ENCODE measurements at places on chromosomes 5 and 9. TPM values are rescaled to one million over a fixed set of nuclear protein-coding genes. Genes with fewer than 3 reads are reported as not detected.

Gene SCGB3A1
- 0.55 TPM for total RNA-seq

Gene LPCAT1
- 73.9 TPM for total RNA-seq

Gene TICAM2
- 1.6 TPM for total RNA-seq

Gene TAF9
- total RNA-seq: 49.0 TPM

Gene ZNF618
- total RNA-seq: 78.9 TPM

Gene DMRT3
- 2.5 TPM for total RNA-seq

Gene SIT1
- not detected for total RNA-seq

Gene FGFR4
- total RNA-seq: 8.0 TPM

Gene ASTN2
- total RNA-seq: 12.2 TPM

Gene PLPPR1
- 1.2 TPM for total RNA-seq

Gene SPINK7
- total RNA-seq: not detected

Gene LVRN
- 0.35 TPM for total RNA-seq

Gene LHX6
- total RNA-seq: 0.09 TPM

Gene FCN1
- total RNA-seq: not detected

Gene PNPLA7
- total RNA-seq: 5.7 TPM

Gene TMOD1
- 0.49 TPM for total RNA-seq

Gene LCN12
- 15.9 TPM for total RNA-seq

Gene ANKRD20A1
- 6.5 TPM for total RNA-seq

Gene GFI1B
- total RNA-seq: not detected

Gene TGFBI
- total RNA-seq: 345 TPM

Gene TNFSF15
- total RNA-seq: 12.2 TPM

Gene LMAN2
- 85.4 TPM for total RNA-seq

Gene LHX3
- not detected for total RNA-seq

Gene MLANA
- not detected for total RNA-seq

Gene DNAJC18
- total RNA-seq: 25.2 TPM

Gene F2RL2
- 3.3 TPM for total RNA-seq

Gene TMEM252
- not detected for total RNA-seq

Gene CDH6
- total RNA-seq: 0.47 TPM

Gene SCGB3A2
- total RNA-seq: 0.49 TPM

Gene OLFML2A
- total RNA-seq: 37.4 TPM

Gene SLIT3
- total RNA-seq: 65.1 TPM

Gene CREB3
- total RNA-seq: 29.1 TPM

Gene C8G
- 1.5 TPM for total RNA-seq

Gene NXNL2
- total RNA-seq: 2.2 TPM
